Activated B cell treated with CpG ODN at 0.5 μM for 24 hours (primary cell): ENCODE measurements at places on chromosomes 6 and 20.

DNA sequence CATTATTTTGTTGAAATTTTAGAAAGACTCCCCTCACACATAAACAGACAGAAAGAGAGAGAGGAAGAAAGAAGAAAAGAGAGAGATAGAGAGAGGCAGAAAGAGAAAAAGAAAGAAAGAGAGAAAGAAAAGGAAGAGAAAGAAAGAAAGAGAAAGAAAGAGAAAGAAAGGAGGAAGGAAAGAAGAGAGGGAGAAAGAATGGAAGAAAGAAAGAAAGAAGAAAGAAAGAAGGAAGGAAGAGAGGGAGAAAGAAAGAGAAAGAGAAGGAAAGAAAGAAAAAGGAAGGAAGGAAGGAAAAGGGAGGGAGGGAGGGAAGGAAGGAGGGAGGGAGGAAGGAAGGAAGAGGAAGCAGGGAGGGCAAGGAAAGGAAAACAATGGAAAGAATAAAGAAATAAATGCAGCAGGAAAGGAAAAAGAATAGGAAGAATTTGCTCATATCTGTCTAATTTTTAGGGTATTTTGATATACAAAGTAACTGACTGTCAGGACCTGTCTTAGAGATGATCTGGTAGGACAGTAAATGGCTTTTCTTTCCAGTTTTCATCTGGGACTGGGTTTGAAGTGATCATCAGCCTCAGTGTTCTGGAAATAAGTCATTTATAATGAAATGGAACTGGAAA is 325.6 kb downstream of the LAMA2 start:
- no peak overlapping the region for H3K4me3 ChIP-seq
- no peak for DNase-seq
- no peaks in the 10 kb centered on the region for H3K4me1 ChIP-seq
- no peak overlapping the region for H3K27ac ChIP-seq

- no peak overlapping the region for H3K27ac ChIP-seq
- no peaks in the 10 kb centered on the region for H3K27me3 ChIP-seq
- H3K4me1 ChIP-seq: no peaks in the 10 kb centered on the region
- H3K36me3 ChIP-seq: no peaks in the 10 kb centered on the region
- H3K4me3 ChIP-seq: no peak overlapping the region
Measured at GRCh38 chr6:134147034-134147533, 94.7 kb upstream of the SLC2A12 start.

GRCh38 chr6:137332637-137333280 is 113.6 kb upstream of the IFNGR1 start:
- H3K4me3 ChIP-seq: no peak overlapping the region
- H3K36me3 ChIP-seq: no peaks in the 10 kb centered on the region
- no peak overlapping the region for H3K27ac ChIP-seq
- DNase-seq: no peak

DNA sequence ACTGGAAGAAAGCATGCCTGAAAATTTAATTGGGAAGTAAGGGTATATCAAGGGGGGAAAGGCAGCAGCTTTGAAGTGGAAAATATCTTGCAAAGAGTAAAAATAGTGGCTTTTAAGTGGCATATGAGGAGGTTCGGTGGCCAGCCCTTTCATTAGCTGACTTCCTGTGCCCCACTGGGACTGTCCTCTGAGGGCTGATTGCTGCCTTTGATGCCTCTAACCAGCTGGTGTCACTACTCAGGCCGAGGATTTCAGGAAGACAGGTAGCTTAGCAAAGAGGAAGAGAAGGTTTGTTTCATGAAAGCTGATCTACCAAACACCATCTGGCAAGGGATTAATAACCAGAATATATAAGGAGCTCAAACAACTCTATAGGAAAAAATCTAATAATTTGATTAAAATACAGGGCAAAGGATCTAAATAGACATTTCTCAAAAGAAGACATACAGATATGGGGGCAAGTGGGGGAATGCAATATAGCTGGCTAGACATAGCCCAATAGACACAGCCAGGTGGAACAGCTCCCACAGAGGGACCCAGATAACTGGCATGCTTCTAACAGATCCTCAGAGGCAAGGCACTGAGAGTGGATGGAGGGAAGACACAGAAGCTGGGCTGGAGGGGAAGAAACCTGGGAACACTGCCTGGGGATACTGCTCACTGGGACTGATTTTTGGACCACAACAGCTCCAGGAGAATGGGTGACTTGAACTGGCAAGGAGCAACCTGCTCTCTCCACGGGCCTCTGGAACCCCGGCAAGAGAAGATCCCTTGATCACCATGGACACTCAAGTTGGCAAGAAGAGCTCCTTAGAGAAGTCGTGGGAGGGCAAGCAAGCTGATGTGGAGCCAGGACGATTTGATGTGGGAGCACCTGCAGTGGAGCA is 33.2 kb downstream of the CCN2 start:
- H3K4me1 ChIP-seq: peaks cover 26% of the 10 kb centered on the region
- no peak for DNase-seq
- no peaks in the 10 kb centered on the region for H3K36me3 ChIP-seq
- H3K27me3 ChIP-seq: peaks cover 17% of the 10 kb centered on the region
- H3K27ac ChIP-seq: no peak overlapping the region

- no peak overlapping the region for H3K27ac ChIP-seq
- H3K36me3 ChIP-seq: no peaks in the 10 kb centered on the region
- no peak overlapping the region for H3K4me3 ChIP-seq
- DNase-seq: no peak
- H3K4me1 ChIP-seq: peaks cover 12% of the 10 kb centered on the region
Measured at GRCh38 chr6:159874435-159874834, 16.4 kb upstream of the MAS1 start.

- no peak overlapping the region for H3K27ac ChIP-seq
- no peak for DNase-seq
- H3K36me3 ChIP-seq: no peaks in the 10 kb centered on the region
- no peaks in the 10 kb centered on the region for H3K27me3 ChIP-seq
Measured at GRCh38 chr6:12865671-12866181, 149.2 kb downstream of the PHACTR1 start.
